NCI-H1930 (cell line): ENCODE measurements at places on chromosomes 2 and 18.

DNA sequence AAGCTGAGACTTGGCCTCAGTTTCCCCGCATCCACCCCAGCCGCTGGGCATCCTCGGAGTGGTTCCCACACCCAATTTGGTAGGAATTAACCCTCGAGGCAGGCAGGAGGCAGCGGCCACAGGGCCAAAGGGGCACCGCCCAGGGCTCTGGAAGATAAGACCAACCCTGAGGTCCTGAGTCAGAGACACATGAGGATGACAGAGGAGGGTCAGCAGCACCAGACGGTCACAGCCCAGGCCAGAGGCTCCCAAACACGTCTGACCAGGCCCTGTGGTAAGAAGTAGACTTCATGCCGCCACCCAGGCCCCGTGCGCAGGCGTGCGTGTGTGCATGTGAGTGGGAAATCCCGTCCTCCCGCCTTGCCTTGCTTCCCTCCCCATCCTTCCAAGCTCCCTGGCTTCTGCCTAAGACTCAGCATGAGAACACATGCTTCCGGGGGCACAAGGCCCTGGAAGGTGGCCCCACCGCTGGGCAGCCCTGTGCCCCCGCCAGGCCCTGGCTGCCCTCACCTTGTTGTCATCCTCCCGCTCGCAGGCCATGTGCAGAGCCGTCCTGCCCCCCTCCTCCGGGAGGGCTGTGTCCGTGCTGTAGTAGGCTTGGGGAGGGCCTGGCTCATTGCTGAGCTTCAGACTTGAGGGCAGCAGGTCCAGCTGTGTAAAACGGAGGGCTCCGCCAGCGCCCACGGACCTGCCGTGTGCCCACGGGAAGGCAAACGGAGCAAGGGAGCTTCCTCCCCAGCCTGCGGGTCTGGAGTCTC is 46.3 kb downstream of the ANKMY1 start:
- DNase-seq = no peak

GRCh38 chr2:109213646-109214433 is 84.8 kb downstream of the SH3RF3 start:
- no peak for DNase-seq

DNA sequence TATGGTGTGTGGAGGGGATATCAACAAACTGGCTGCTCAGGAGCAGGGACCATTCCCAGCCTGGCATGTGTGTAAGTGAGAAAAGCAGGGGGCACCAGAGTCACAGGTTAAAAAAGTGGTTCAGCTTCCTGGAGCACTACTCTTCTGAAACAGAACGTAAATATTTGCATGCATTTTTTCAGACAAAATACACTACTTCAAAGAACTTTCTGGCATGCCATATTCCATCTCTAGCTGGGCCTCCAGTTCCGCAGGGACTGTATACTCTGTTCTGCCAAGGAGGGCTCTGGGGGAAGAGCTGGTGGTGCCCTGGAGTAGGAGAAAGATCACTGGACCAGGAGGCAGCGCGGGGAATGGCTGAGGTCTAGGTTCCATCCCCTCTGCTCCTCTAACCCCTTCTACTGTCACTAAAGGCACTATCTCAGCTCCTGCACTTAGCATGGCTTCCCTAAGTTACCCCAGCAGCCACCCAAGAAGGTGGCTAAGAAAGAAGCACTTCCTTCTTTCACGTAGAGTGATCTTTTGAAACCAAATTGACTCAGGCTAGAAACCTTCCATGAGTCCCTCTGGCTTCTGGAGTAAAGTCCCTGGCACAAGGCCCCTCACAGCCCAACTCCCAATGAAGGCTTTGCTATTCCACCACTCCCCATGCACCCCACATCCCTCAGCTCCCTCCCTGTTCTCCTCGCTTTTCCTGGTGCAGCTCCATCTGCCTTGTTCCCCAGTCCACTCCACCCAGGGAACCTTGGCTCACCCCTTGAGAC is 57.6 kb upstream of the CABLES1 start:
- DNase-seq = no peak

DNA sequence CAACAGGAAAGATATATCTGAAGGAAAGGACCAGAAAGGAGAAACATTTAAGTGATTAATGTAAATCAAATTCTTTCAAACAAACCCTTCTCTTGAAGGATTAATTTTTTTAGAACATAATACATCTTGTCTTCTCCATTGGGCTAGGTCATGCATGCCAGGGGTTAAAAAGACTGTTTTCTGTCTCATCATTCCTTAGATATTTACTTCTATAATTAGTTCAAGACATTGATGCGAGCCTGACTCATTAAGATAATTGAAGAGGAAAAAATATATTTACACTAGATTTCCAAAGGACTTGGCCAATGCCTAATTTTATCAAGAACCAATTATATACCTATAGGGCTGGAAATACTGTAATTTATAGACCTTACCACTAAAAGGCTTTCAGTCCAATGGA is 166.6 kb upstream of the SETBP1 start:
- DNase-seq = no peak

GRCh38 chr2:241265506-241265905 is 50.0 kb downstream of the HDLBP start:
- DNase-seq = no peak

DNA sequence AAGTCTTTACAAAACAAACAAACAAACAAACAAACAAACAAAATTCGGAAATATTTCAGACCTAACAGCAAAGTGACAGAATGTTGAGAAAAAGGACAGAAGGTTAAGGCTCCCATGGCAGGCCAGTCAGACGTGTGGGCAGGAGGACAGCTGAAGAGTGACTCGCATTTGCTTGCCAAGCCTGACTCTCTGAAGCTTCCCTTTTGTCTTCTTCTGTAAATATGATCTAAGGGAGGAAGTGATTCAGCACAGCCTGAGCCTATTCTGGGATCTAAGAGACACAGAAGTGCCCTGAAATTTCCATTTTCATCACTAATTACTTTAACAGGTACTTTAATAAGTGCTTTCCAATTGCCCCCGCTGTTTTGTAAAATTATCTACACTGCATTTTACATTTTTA is 134.0 kb upstream of the LYPD1 start:
- DNase-seq = no peak

DNA sequence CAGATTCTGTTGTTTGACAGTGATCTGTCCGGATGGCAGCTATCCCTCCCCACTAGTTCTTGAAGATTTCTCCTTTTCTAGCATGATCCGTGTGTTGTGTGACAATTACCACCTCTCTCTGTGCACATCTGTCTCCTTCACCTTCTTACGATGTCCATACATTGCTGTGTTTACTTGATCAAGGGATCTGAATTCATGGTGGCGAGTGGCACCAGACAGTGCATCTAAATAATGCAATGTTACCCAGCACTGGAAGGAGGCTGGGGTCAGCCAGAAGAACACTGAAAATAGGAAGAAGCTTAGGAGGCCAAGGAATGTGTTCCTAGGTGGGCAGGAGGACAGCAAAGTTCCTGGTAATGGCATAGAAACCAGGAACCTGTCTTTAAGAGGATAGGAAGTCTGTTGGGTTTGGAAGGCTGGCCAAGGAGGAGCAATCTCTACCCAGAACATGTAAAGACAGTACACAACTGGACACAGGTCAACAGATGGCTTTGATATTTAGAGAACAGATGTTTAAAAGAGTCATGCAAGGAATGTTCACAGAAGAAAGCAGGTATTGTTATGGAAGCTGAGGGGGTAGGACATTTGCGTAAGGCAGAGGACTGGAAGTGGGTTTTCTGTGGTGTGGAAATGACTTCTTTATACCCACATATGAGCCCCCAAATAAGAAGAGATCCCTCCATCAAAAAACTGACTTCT is 126.4 kb downstream of the HRH4 start:
- no peak for DNase-seq

- peak; percentile 27 for DNase-seq
These were observed 134.8 kb upstream of the THUMPD2 start for GRCh38 chr2:39913648-39914461.

- no peak for DNase-seq
These were observed 17.0 kb upstream of the FRZB start for GRCh38 chr2:182883451-182883850.

DNA sequence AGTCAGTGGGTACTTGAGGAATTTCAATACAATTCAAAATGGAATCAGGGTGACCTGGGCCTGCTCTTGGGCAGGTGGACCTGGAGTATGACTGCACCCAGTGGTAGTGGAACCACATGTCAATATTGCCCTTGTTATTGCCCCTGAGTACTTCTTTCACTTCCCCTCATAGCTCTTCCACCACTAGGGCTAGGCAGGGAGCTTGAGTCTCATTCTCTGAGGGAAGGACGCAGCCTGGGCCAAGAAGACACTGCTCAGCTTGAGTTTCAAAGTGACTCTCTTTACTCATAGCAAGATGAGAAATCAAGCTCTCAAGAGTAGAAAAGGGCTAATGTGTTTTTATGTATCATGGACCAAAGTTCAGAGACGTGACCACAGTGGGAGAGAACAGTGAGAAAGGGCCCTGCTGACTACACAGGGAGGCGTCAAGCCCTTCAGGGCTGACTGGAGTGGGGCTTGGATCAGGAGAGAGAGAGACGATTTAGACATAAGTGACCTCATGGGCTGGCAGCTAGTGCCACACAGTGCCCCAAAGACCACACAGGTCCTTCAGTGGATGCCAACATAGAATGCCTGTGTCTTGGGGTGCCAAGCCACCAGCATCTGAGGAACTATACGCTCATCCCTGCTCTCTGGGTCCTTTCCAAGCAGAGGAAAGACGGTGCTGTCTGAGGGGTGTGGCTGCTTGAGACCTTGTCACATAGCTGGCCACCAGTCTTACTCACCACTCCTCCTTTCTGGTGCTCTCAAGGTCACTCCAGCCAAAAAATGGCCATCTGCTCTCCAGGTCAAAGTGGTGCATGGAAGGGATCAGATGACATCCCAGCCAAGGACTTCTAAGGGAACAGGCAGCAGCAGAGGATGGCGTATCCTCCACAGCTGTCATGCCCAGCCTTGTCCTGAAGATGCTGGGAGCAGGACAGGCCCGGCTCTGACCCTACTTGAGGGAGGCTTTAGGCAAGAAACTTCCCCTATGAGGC is 13.0 kb downstream of the PTMA start:
- no peak for DNase-seq

- DNase-seq = no peak
These were observed 87.2 kb downstream of the UXS1 start for GRCh38 chr2:106106622-106107508.

- DNase-seq = no peak
These were observed 134.8 kb upstream of the AGAP1 start for GRCh38 chr2:235358981-235359471.

DNA sequence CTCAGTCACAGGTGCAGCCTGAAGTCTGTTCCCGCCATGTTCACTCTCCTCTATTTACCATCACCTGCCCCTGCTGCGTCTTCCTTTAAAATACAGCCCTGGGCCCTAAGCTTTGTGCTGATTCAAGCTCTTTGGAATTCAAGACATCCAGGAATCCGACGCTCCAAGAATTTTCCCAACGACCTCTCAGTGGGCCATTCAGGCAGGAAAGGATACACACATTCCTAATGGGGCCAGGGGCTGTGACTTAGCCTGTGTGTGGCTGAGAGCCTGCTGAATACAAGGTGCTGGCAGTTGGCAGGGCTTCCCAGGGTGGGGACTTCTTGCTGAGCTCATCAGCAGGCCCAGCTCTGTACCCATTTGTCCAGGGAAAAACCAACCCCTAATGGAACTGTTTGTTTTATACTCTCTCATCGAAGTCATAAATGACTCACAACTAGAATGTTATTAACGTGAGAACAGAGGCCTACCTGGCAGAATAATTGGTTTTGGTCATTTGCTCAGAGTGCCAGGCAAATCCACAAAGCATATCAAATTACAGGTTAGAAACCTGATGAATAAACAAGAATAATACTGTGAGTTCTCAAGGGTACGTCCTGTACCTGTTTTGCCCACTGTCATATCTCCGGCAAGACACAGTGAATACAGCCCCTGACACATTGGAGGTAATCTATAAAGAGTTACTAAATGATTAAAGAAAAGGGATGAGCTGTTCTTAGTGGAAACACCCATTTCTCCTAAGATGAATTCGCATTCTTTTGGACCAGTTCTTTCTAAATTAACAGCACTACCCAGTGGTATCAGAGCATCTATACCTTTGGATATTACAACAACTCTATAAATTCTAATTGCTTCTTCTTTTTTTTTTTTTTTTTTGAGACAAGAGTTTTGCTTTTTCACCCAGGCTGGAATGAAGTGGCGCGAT is 12.6 kb upstream of the KCMF1 start:
- DNase-seq = no peak

DNA sequence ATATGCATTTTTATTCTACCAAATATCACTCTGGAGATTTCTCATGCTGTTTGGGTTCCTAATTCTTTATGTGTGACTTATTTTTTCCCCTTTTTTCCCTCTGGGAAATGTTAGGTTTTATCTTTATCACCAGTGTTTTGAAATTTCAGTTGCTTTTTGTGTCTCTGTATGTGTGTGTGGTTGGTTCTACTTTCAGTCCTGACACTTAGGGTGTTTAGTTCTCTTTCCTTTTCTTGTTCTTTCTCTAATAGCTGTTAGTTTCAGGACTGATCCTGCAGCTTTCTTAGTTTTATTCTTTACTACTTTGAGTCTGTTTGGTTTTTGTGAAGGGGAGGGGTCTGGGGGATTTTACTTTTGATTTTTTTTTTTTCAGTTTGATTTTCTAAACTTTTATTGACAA is 23.1 kb downstream of the PPM1B start:
- DNase-seq = no peak

- DNase-seq = no peak
These were observed 17.5 kb downstream of the VRK2 start for GRCh38 chr2:58064086-58064485.

GRCh38 chr2:23484275-23484674 is 99.3 kb downstream of the KLHL29 start:
- DNase-seq = no peak

DNA sequence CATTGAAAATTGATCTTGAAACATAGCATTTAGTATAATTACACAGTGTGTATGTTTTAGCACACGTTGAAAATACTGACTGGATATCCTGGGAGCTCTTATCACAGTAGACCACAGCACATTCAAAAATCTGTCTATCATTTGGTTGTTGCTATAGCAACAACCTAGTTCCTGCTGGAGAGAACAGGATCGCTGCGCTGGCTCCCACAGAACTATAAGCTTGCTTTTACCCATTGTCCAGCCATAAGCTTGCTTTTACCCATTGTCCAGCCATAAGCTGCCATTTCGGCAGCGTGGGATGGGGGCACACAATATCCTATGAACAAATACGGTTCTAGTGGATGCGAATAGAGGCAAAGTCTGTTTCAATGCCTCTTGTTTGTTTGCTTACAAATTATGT is 70.4 kb upstream of the ST6GAL2 start:
- peak; percentile 74 for DNase-seq

- DNase-seq = no peak
These were observed 248.3 kb upstream of the DOK6 start for GRCh38 chr18:69152436-69152835.

DNA sequence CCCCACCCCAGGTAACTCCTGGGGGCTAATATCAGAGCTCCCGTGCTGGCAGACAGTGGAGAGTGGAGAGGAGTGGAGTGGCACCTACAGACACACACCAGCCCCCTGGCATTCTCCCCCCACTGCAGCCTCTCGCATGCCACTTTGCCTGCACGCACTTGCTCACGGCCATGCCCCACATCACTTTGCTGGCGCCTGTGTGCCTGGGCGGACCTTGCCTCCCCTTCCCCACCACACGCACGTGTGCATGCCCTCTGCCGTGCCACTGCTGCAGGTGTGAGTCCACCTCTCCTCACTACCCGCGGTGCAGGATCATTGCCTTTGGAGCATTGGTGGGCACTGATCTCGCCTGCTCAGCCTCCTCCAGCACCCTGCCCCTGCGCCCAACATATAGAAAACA is 72.6 kb upstream of the DOK6 start:
- DNase-seq = no peak
